ENCODE measurements at places on chromosomes 16 and 17. TPM values are rescaled to one million over a fixed set of nuclear protein-coding genes. Genes with fewer than 3 reads are reported as not detected.

DNA sequence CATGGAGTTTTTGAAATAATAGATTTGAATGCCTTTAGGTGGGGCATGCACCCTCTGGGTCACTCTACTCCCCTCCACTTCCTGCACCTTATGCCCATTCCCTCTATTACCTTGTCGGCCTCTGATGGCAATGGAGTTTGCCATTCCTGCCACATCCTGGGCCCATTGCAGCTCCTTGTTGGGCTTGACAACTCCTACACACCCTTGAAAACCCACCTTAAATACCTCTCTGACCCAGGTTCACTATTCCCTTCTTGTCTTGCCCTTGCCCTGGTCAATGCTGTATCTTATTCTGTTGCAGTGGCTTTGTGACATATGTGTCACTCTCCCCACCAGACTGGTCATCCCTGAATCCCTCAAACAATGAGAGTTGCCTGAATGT lies 2.4 kb downstream of the CCR7 start:
- no peak for DNase-seq

DNA sequence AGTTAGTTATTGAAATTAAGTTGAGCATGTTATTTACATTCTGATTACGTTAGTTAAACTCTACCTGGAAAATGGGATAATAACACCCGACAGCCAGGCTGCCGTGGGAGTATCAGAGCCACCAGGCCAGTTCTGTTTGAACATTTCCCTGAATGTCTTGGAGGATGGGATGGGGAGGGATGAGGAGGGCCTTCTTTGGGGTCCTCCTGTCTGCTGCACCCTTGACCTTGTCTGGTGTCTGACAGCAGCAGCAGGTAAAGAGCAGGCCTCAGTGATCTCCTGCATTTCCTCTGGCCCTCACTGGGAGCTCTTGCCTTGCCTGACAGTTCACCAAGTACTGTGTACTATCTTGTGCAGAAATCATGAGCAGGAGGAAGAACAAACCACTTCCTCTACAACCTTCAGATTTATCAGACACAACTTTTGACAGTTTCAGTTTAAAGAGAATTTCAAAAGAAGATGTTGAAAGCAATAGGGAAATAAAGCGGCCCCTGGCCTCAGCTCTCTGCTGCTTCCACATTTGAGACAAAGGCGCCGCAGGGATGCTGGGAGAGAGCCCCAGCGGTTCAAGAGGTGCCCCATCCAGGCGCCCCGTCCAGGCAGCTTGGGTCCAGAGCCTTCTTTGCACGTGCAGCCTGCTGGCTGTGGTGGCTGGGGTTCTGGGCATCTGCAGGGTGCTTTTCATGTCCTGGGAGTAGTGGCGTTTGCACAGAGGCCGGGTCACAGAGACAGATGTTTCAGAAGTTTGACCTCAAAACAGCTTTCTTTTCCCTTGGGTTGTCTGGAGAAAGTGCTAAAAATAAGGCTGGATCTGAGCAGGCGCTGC lies 25.3 kb downstream of the CMIP start:
- no peak for DNase-seq

DNA sequence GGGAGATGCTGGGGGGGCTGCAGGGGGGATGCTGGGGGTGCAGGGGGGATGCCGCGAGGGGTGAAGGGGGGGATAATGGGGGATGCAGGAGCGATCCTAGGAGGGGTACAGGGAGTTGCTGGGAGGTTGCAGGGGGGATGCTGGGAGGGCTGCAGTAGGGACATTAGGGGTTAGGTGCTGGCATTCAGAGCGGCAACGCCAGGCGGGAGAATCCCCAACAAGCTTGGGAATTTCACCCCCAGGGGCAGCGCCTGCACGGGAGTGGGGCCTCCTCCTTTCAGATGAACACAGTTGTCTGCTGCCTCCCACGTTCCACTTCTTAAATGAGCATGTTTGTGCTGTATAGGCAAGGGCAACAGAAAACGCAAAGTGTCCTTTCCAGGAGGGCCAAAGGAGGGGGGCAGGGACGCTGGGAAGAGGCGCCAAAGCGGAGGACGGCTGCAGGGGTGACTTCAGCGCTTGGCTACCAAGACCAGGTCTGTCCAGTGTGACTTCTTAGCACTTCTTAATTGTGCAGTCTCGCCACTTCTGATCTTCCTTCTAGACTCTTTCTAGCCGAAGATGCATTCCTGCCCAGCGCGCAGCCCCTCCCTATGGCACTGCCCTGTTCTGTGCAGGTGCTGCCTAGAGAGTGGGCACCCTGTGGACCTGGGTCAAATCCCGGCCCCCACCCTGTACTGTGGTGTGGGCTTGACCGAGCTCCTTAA lies 2.0 kb upstream of the SLC6A4 start:
- DNase-seq: no peak

DNA sequence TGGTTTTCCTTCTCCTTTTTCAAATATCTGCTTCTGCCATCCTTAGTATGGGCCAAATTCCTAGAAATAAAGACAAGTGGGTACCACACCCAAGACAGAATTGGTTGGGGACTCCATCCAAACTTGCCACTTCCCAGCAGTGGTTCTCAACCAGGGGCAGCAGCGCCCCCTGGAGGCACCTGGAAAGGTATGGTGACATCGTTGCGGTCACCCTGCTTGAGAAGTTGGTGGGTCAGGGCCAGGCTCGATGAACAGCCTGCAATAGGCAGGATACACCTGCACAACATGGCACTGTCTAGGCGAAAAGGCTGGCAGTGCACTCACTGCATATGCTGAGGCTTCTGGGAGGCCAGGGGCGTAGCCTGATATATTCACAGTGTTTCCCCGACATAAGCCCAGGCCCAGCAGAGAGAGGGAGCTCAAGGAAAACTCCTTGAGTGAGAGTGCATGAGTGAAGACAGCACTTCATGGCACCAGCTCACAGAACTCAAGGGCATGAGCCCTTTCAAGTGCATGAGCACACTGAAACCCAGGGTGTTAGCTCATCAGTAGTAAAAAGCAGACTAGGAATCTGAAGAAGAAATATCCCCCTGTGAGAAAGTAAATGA lies 57.7 kb downstream of the CMC2 start:
- no peak for DNase-seq

- DNase-seq: no peak
Measured at GRCh38 chr16:80142281-80142680, 398.5 kb upstream of the DYNLRB2 start.

DNA sequence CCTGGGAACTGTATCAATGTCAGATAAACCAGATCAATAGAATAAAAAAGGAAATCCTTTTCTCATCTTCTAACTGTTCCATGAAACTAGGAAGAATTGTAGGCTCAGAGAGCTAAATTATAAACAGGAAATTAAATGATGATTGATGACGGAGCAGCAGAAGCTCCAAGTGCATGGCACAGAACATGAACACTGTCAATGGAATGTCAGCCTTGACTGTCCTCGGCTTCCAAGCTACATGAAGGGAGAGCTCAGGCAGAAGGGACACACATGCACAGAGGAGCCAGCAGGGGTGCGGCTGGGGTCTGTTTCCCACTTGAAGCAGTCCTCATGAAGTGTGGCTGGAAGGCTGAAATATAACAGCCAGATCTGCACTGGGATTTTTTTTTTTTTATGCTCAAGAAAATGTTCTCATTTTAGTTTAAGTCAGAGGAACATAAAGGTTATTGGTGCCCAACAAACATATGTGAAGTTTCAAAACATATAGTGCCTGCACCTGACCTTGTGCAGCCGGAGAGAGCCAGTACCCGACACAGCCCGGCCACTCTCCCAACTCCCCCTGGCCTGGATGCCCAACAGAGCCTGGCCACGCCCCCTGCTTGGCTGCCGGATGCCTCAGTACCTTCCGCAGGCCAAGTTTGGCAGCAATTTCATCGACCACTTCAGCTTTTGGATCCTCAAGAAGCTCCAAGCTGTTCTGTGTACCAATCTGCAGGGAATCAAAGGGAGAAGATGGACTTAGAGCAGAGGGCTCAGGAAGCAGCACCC lies 37.0 kb downstream of the NPLOC4 start:
- peak; percentile 47 for DNase-seq

DNA sequence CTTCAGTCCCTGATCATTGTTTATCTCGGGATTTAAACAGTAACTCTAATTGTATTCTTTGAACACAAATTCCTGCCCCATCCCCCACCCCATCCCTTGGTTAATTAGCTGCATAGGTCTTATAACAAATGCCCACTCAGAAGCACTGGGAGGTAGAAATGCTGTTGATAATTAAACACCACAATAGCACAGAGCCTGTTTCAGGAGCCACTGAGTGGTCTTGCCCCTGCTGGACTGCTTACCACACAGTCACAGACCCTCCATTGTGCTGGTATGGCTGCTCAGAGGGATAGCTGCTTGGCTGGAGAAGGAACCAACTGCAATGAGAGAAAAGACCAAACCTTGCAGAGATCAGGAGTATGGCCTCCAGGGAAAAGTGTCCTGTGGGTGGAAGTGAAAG lies 214.1 kb downstream of the ANKFN1 start:
- no peak for DNase-seq

Gene RASL10B
- 19.1 TPM for total RNA-seq

Gene TTYH2
- 9.8 TPM for total RNA-seq
